Left colon (tissue), 2 donors: ENCODE measurements at places on chromosomes 6 and 20. TPM values are rescaled to one million over a fixed set of nuclear protein-coding genes. Genes with fewer than 3 reads are reported as not detected.
A peak's percentile ranks its signal among the peaks of the same experiment; 100 is the strongest.

DNA sequence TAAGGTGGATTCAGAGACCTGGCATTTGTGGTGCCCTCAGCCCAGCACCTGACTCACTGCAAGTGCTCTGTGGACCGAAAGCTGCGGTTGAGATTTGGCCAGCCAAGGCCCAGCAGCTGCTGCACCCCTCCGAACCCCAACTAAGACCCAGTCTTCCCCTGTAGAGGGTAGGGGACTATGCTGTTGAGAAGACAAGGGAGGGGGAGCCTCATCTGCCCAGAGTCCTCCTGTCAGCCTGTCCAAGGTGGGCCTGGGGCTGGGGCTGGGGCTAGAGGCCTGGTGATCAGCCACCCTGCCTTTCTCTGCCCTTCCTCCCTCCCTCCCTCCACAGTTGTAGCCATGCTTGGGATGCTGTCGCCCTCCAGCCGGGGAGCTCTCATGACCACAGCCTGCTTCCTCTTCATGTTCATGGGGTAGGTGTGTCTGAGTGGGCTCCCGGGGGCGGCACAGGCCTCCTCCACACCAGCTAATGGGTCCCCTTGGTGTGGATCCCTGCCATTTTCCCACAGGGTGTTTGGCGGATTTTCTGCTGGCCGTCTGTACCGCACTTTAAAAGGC is 40.9 kb downstream of the TM9SF4 start:
- no peak for DNase-seq

RNF217 gene
- total RNA-seq = 8.6 TPM

DNA sequence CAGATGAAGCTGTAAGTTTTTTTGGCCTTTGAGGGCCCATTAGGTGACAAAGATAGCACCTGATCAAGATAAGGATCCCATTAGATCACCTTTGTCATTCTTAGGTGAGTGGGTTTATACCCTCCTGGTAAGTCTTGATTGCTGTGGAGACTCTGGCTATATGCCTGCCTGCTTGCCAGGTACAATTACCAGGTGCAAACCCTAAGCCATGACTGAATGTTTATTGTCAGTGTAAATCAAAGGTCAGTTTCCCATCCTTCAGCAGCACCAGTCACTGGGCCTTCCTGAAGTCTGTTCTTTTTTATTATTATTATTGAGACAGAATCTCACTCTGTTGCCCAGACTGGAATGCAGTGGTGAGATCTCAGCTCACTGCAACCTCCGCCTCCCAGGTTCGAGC is 106.4 kb upstream of the FOXO3 start:
- peak; percentile 36 for DNase-seq

- DNase-seq = no peak
Observed at GRCh38 chr6:78192057-78192456, 539.2 kb downstream of the MEI4 start.

DNA sequence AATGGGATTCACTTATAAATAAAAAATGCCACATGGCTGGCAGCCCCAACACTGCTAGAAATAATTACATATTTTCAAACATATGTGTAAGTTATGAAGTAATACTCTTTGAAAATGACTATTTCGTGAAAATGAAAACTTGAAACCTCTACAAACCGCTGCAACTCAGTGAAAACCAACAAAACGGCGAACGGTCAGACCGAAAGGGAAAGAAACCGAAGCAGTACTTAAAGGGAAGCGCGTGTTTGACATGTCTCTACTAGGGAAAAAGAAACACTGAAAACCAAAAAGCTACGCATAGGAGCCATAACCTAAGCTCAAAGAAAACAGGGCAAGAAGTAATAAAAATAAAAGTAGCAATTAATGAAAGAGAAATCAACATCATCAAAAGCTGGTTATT is 121.0 kb upstream of the GGTLC1 start:
- DNase-seq = no peak
